ENCODE measurements at places on chromosomes 4 and X.
A peak's percentile ranks its signal among the peaks of the same experiment; 100 is the strongest.

- DNase-seq, result peak; percentile 38
These were observed 231.1 kb upstream of the CENPE start for GRCh38 chr4:103429283-103429682.

DNA sequence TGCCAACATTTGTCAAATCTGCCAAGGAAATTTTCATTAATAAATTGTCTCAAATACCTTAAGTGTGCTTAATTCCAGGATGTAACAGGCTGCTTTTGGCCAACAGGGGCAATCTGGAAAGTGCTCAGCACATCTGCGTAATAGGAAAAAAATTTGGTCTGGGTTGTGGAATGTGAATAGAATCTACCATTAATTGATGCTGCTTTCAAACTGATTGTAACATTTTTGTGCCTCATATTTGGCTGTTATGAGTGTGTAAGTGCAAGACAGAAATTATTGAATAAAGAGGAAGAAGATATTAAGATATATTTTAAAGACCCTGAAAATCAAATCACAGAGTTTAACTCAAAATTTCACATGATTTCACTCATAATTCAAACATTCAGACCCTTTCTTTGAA lies 41.1 kb downstream of the REELD1 start:
- no peak for DNase-seq

GRCh38 chrX:74521961-74522751 lies 92.3 kb downstream of the RLIM start:
- no peak for DNase-seq

DNA sequence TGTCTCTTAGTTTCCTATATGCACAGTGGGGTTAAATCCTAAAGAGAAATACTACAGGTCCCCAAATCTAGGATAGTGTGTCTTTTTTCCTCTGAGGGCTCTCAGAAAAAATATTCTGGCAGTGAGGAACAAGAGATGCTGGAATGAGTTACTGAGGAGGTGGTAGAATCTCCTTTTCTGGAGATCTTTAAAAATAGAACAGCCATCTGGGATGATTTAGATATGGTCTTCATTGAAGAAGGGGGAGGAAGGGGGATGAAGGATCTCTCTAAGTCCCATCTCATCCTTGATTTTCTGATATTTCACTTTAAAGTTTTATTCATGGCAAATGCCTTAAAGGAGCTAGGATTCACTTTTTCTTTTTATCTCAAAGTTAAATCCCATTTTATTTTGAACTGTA lies 235.0 kb downstream of the MAML3 start:
- DNase-seq, result no peak

DNA sequence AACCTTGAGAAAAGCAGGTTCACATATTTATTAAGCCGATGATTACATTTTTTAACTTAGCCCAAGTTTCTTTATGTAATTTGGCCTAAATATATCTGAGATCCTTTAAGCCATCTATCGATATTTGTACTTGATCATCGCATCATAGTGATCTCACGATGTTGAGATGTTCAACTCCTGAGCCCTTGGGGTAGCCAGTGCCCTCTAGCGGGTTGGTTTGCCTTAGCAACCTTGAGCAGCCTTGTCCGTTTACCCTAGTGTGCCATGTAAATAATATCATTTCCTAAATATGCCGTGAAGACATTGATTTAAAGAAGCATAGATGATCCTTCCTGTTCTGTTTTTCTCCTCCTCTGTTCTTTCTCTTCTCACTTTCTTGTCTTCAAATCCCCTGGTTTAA lies 432.2 kb downstream of the RPA4 start:
- DNase-seq, result no peak

DNA sequence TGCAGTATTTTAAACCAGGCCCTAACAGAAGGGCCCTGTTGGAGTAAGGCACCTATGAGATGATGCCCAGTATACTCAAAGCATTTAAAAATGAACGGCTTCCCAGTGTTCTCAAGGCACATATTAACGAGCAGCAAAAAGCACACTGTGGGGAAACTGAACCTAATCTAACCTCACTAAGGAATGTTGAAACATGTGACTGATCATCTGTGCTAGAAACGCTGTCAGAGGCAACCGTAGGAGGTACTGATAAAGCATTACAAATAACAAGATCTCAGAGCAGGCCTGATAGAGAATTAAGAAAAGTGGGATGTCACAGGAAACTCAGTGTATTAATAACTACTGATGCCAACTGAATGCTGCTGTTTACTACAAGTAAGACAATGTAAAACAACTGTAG lies 24.0 kb downstream of the ASB9 start:
- no peak for DNase-seq

DNA sequence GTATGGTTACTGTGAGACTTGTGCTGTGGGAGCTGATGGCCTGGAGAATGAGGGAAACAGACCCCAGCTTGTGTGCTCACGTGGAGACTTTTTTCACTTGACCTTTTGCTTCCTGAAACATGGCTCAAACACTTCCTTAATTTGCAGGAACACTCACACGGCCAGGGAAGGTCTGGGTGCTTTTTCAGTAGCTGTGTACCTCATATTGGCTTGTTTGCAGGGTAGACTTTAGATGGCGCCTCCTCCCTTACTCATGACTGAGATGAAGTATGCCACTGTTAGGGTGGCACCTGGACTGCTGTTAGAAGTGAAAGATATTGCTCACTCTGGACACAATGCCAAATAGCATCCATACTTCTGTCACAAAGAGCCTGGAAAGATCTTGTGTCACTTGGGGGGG lies 75.7 kb upstream of the WDR1 start:
- no peak for DNase-seq

DNA sequence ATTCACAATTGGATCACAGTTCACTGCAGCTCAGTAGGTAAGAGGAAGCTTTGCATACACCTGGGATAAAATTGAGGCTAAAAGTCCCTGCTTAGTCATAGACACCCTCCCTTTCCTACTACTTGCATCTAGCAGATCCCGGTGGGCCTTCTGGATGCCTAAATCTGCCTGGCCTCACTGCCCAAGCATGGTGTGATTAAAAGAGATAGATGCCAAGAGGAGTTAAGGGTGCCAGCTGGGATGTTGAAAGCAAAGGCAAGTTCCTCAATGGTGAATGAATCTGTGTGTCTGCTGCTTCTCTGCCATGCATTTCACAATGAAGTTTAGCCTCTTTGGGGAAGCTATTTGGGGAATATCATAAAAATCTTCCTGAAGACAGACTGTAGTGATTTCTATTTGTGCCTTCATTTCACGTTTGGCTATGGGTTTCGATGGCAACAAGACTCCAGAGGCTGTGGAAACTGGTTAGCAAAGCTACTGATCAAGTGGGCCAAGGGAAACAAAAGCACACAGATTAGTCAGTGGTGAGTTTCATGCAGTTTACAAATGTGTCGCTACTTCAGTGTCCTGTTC lies 534.0 kb downstream of the ANKRD50 start:
- DNase-seq, result no peak

All from HCT116 (cell line).